Stimulated activated CD8-positive, alpha-beta memory T cell treated with anti-CD3 and anti-CD28 coated beads, Interleukin-4, amount 100 ng/mL, for 4 hours (primary cell): ENCODE measurements at places on chromosomes 7 and 10.

DNA sequence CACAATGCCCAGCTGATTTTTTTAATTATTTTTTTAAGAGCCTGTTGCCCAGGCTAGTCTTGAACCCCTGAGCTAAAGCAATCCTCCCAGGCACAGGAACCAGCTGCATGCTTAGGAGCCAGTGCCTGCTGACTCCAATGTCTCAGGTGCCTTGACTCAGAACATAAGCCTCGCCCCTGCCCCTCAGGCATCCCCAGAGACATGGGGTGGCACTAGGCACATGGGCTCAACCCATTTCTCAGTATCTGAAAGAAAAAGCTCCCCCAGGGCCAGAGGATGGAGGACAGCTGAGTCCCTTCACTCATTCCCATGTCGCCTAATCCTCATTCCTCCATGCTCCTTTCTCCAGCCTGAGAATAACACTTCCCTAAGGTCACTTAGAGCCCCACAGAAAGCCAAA lies 39.1 kb downstream of the KCNH2 start:
- no peak for DNase-seq

- no peak for DNase-seq
Observed at GRCh38 chr10:117662751-117663540, 120.4 kb downstream of the EMX2 start.

DNA sequence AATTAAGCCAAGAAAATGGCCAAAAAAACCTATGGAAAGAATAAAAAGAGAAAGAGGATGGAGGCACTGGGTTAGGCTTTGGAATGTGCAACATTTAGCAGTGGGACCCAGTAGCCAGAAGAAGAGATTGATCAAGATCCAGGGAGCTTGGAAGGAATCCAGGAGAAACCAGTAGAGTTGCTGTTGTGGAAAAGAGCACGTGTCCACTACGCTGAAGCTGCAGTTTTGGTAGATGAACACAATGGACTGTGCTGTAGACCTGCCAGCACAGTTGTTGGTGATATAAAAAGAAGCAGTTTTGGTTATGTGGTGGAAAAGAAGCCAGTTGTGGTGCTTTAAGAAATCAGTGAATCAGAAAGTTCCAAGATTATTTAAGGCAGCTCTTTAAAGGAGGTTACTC lies 802.2 kb upstream of the POM121L12 start:
- no peak for DNase-seq

GRCh38 chr10:28839600-28840007 lies 162.3 kb downstream of the BAMBI start:
- no peak for DNase-seq

DNA sequence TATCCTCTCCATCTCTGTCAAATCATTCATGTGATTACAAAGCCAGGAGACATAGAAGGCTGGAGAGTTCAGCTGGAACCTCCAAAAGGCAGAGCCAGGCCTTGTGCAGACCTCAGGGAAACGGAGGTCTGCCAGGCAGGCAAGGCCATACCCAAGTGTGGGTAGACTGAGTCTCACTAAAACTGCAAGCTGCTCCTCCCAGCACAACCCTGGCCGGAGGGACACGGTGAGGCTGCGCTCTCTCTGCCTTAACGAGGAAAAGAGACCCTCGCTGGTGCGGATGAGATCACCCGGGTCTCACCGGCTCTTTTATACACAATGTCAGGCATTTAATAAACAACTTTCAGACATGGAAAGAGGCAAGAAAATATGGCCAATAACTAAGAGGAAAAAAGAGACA lies 66.1 kb upstream of the INPP5A start:
- DNase-seq, result no peak

- no peak for DNase-seq
Observed at GRCh38 chr7:136688601-136689000, 179.9 kb upstream of the CHRM2 start.

DNA sequence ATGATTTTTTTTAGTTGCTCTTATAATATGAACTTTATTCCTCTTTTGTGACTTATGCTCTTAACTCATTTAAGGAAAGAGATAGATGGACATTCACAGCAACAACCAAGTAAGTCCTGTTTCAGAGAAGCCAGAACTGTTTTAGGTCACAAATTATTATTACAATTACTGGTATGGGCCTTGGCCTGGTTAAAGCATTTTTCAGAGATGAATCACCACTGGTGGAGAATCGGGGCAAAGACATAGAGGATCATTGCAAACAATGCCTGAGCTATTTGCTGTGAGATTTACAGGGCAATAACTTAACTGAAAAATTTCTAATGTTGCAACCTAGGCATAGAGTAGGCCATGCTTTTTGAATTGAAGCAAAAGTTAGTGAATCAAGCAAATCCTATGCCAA lies 138.0 kb upstream of the YAE1 start:
- DNase-seq, result no peak

DNA sequence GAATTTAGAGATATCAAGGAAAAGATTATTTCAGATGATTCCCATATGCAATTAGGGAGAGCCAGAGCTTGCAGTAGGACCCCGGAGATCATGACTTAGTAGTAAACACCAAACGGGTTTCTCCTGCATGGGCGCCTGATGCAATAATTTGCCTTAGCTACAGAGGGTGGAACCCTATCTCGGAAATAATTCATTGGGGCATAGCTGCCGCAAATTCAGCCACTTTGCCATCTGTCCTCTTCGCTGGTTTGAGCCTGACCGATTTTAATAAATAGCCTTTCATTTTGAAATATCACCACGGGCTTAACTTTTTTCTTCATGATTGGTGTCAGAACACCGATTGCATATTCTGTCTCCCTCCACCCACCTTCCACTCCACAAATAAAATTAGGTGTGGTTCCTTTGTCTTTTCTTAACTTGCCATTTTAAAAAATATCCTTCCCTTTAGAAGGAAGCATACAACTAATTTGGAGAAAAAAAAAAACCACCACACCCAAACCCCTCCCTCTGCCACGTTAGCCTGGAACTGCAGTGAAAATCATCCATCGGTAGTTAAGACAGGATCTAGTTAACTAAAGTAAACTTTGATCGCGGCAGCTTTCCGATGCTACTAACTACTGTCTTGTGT lies 1.4 kb downstream of the GARS1 start:
- no peak for DNase-seq

- no peak for DNase-seq
Observed at GRCh38 chr10:126511917-126512479, 123.7 kb upstream of the ADAM12 start.

GRCh38 chr7:138047907-138048306 lies 28.4 kb upstream of the AKR1D1 start:
- no peak for DNase-seq

GRCh38 chr7:99788554-99788953 lies 4.6 kb upstream of the CYP3A4 start:
- DNase-seq, result no peak

GRCh38 chr7:129872054-129872453 lies 80.7 kb downstream of the UBE2H start:
- DNase-seq, result no peak

GRCh38 chr7:44441079-44441478 lies 49.4 kb downstream of the NUDCD3 start:
- no peak for DNase-seq

DNA sequence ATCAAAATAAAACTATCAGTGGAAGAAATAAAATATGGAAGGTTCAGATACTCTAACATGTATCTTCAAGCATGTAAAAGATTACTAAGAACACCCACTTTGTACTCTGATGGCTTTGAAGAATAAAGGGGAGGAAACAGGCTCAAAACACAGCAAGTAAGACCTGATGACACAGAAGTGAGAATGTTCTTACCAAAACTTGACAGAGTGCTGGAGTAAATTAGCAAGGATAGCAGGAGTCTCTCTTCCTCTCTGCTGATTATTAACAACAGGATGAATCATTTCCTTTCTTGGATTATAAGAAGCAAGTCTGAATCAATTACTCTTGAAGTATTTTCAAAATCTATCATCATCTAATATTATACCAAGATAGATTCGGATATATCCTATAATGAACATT lies 47.5 kb downstream of the GLI3 start:
- DNase-seq, result no peak
